Thoracic aorta (tissue), 2 donors: ENCODE measurements at places on chromosomes 16 and 17.

- DNase-seq = no peak
These were observed 44.7 kb downstream of the PSME3IP1 start for GRCh38 chr16:57140931-57141668.

DNA sequence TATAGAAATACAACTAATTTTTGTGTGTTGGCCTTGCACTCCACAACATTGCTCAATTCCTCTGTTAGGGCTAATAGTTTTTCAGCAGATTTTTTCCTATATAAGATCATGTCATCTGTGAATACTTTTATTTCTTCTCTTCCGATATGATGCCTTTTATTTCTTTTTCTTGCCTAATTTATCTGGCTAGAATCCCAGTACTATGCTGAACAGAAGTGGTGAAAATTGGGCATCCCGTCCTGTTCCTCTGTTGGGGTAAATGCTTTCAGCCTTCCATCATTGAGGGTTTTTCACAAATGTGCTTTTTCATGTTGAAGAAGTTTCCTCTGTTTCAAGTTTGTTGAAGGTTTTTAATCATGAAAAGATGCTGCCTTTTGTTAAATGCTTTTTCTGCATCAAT lies 22.7 kb upstream of the TNFRSF13B start:
- DNase-seq = no peak

DNA sequence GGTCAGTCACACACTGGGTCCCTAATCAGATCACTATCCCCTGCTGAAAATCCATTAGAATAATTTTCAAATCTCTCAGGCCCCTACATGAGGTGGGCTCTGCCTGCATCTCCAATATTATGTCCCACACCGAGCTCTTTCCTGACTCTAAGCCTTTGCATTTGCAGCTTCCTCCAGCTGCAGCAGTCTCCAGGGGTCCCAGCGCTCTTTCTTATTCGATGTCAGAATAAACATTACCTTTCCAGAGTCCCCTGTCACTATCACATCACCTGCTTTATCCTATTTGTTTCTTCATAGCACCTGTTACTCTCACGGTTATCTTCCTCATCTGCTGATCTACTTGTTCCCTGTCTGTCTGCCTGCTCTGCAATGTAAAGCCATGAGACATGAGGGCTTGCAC lies 57.3 kb upstream of the MON1B start:
- DNase-seq = no peak

- no peak for DNase-seq
These were observed 304.6 kb upstream of the FOXF1 start for GRCh38 chr16:86205521-86206245.

DNA sequence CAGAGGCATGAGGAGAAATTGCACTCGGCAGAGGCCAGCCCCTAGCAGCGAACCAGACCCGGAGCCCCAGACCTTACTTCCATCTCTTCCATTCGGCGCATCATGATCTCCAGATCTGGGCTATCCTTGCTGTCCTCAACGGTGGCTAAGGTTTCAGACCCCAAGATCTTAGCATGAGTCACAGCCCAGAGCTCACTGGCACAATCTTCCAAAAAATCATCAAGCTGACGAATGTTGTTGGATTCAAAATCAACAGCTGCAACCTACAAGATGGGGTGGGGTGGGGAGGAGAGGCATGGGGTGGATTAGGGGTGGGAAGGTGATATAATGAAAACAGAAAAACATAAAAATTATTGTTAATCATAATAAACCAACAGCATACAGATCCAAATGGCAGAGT lies 39.7 kb upstream of the PITPNM3 start:
- DNase-seq = no peak

GRCh38 chr17:8892338-8892690 lies 24.8 kb upstream of the PIK3R6 start:
- DNase-seq = no peak
